Heart left ventricle (tissue), 16 donors: ENCODE measurements at places on chromosomes 6 and 20.

DNA sequence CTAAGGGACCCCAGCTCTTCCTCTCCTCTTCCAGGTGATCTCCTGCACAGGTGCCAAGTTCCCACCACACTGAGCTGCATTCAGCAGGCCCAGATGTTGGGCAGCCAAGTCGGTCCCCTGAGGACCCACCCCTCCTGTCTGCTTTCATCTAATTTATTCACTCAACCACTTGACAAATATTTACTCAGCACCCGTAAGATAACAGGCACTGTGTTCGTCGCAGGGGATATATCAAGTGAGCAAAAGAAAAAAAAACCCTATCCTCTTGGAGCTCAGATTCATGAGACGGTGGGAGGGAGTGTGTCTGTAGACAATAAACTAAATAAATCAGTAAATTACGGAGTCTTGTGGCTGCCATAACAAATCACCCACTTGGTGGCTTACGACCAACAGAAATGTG, 143.6 kb downstream of the MRPL14 start:
- H3K36me3 ChIP-seq: no peaks in the 10 kb centered on the region
- H3K27me3 ChIP-seq: no peaks in the 10 kb centered on the region
- no peak overlapping the region for H3K4me3 ChIP-seq
- no peak for DNase-seq

DNA sequence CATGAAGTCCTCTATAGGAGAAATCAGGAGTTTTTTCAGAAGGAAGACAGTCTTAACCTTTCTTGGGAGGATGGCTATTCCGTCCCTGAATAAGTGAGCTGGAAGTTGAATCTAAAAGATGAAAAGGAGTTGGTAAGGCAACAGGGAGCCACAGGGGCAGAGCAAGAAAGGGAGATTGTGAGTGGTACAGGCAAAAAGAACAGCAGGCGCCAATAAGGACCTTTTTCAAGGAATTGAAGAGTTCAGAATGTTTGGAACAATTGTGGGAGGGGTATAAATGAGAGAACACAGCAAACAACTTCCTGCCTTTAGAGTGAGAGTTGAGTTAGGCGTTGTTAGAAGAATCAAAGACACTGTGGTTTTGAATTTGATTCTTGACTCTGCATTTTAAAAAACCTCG, 1003.7 kb downstream of the EPHA7 start:
- no peaks in the 10 kb centered on the region for H3K4me1 ChIP-seq
- no peak overlapping the region for H3K27ac ChIP-seq
- H3K36me3 ChIP-seq: no peaks in the 10 kb centered on the region
- no peaks in the 10 kb centered on the region for H3K27me3 ChIP-seq

GRCh38 chr6:152432758-152433157, 204.4 kb downstream of the SYNE1 start:
- H3K4me1 ChIP-seq: no peaks in the 10 kb centered on the region
- DNase-seq: no peak
- H3K27ac ChIP-seq: no peak overlapping the region
- H3K27me3 ChIP-seq: no peaks in the 10 kb centered on the region

GRCh38 chr6:106417572-106418147, 57.1 kb downstream of the CRYBG1 start:
- H3K27ac ChIP-seq: no peak overlapping the region
- H3K36me3 ChIP-seq: no peaks in the 10 kb centered on the region
- H3K27me3 ChIP-seq: no peaks in the 10 kb centered on the region
- no peaks in the 10 kb centered on the region for H3K4me1 ChIP-seq
- peak; percentile 25 for DNase-seq

GRCh38 chr6:11374036-11375010, 141.9 kb upstream of the NEDD9 start:
- H3K36me3 ChIP-seq: no peaks in the 10 kb centered on the region
- H3K27ac ChIP-seq: peak overlapping the region; percentile 69
- no peak for DNase-seq
- H3K4me3 ChIP-seq: no peak overlapping the region
- peaks cover 13% of the 10 kb centered on the region for H3K4me1 ChIP-seq
- no peaks in the 10 kb centered on the region for H3K27me3 ChIP-seq

- H3K36me3 ChIP-seq: no peaks in the 10 kb centered on the region
- H3K4me1 ChIP-seq: peaks cover 20% of the 10 kb centered on the region
- no peak overlapping the region for H3K27ac ChIP-seq
- DNase-seq: no peak
- H3K4me3 ChIP-seq: no peak overlapping the region
These were observed 90.7 kb downstream of the TRMT6 start for GRCh38 chr20:5859608-5860007.

- H3K27me3 ChIP-seq: no peaks in the 10 kb centered on the region
- H3K4me3 ChIP-seq: no peak overlapping the region
- H3K4me1 ChIP-seq: no peaks in the 10 kb centered on the region
- no peak overlapping the region for H3K27ac ChIP-seq
- no peak for DNase-seq
- no peaks in the 10 kb centered on the region for H3K36me3 ChIP-seq
These were observed 20.0 kb upstream of the KCNK5 start for GRCh38 chr6:39249278-39249677.

- H3K4me3 ChIP-seq: no peak overlapping the region
- H3K4me1 ChIP-seq: no peaks in the 10 kb centered on the region
- no peak overlapping the region for H3K27ac ChIP-seq
- DNase-seq: no peak
These were observed 55.1 kb downstream of the MYLK4 start for GRCh38 chr6:2695454-2696095.
